ENCODE measurements at places on chromosomes 4 and X.

- DNase-seq, result no peak
These were observed 3.4 kb downstream of the SEPTIN11 start for GRCh38 chr4:76952656-76953582.

DNA sequence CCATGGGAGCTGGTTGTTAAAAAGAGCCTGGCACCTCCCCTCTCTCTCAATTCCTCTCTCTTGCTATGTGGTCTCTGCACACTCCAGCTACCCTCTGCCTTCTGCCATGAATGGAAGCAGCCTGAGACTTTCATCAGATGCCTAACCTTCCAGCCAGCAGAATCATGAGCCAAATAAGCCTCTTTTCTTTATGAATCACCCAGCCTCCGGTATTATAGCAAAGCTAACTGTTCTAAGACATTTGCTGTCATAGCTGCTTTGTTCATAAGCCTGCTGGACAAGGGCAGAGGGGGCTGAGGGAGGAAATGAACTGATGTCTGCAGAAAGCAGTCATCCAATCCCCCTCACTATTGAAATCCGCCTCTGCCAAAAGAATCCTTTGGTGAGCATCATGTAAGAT lies 196.7 kb downstream of the ZNF330 start:
- no peak for DNase-seq

DNA sequence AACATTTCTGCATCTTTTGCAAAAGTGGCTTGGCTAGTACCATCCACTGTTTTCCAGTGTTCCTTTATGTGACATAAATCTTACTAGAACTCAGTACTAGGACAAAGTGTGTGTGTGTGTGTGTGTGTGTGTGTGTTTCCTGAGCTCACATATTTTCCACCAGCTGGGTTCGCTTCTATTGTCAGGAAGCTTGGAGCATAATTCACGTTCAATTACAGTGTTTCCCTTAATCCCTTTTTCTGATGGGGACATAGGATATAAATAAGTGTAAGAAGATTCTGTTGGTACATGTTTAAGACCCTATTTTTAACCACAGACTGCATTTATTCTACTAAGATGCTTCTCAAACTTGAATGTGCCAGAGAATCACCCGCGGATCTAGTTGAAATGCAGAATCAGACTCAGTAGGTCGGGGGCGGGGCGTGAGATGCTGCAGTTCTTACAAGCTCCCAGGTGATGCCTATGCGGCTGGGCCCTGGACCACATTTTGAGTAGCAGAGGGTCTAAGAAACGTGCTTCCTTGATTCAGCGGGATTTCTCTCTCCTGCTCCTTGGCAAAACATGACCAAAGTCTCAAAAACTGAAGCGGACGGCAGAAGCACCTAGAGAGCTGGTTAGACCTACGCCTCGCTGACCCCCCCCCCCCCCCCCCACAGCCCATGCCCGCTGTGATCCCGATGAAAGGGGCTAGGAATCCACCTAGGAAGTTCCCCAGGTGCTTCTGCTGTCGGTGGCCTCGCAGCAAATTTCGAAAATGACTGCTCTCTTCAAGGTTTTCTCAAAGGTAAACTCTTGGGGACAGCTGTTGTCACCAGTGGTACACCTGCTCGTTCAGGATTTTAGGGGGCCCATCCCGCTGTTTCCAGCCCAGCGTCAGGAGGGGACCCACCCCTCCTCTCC lies 797 bp downstream of the CD99L2 start:
- DNase-seq, result no peak

- no peak for DNase-seq
These were observed 458.5 kb downstream of the AFF2 start for GRCh38 chrX:148958901-148959300.

Data from T-helper 2 cell (primary cell).